ENCODE measurements at places on chromosomes 12 and 14. TPM values are rescaled to one million over a fixed set of nuclear protein-coding genes. Genes with fewer than 3 reads are reported as not detected.
A peak's percentile ranks its signal among the peaks of the same experiment; 100 is the strongest.

GRCh38 chr12:80576641-80577418 lies 130.6 kb upstream of the MYF6 start:
- no peaks in the 10 kb centered on the region for H3K4me1 ChIP-seq
- no peaks in the 10 kb centered on the region for H3K27me3 ChIP-seq
- H3K4me3 ChIP-seq, result no peak overlapping the region
- H3K27ac ChIP-seq, result no peak overlapping the region

DNA sequence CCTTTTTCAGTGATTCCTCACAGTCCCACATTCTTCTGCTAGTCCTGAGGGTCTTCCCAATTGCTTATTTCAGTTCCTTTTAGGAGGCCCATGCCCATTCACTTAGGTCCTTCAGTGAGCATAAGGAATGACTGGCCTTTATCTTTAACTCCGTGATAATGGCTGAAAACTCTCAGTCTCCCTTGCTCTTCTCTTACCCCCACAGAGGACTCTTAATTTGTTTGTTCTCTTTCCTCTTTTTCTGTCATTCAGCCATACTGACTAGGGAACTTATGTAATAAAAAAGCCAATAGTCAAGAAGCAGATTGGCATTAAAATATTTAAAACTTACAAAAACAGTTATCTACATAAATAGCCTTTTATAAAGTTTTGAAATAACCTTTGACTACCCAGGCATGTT lies 17.1 kb upstream of the VDR start:
- no peak overlapping the region for H3K27ac ChIP-seq
- H3K36me3 ChIP-seq, result no peaks in the 10 kb centered on the region
- no peak for DNase-seq
- H3K4me3 ChIP-seq, result no peak overlapping the region
- H3K27me3 ChIP-seq, result no peaks in the 10 kb centered on the region

DNA sequence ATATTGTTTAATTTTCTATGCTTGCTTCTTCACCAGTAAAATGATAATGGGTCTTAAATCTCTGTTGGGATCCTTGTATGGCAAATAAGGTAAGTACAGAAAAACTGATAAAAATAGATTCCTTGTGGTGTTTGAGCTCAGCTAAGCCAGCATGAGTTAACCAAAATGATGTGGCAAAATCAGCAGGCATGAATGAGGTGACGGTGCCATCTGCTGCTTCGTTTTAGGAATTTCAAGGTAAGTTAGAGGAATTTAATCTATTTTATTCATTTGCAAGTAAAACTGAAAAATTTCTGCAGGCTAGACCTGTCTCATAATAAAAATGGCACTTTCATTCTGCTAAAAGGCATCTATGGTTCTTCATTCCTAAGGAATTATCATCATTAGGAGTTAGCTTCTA lies 10.0 kb upstream of the CLEC7A start:
- no peak overlapping the region for H3K4me3 ChIP-seq
- H3K36me3 ChIP-seq, result no peaks in the 10 kb centered on the region
- DNase-seq, result peak; percentile 49
- H3K27me3 ChIP-seq, result no peaks in the 10 kb centered on the region
- no peaks in the 10 kb centered on the region for H3K4me1 ChIP-seq

GRCh38 chr12:113793250-113793649 lies 172.9 kb downstream of the RBM19 start:
- no peak overlapping the region for H3K4me3 ChIP-seq
- H3K27me3 ChIP-seq, result no peaks in the 10 kb centered on the region
- no peaks in the 10 kb centered on the region for H3K4me1 ChIP-seq
- DNase-seq, result no peak
- H3K27ac ChIP-seq, result no peak overlapping the region
- no peaks in the 10 kb centered on the region for H3K36me3 ChIP-seq

DNA sequence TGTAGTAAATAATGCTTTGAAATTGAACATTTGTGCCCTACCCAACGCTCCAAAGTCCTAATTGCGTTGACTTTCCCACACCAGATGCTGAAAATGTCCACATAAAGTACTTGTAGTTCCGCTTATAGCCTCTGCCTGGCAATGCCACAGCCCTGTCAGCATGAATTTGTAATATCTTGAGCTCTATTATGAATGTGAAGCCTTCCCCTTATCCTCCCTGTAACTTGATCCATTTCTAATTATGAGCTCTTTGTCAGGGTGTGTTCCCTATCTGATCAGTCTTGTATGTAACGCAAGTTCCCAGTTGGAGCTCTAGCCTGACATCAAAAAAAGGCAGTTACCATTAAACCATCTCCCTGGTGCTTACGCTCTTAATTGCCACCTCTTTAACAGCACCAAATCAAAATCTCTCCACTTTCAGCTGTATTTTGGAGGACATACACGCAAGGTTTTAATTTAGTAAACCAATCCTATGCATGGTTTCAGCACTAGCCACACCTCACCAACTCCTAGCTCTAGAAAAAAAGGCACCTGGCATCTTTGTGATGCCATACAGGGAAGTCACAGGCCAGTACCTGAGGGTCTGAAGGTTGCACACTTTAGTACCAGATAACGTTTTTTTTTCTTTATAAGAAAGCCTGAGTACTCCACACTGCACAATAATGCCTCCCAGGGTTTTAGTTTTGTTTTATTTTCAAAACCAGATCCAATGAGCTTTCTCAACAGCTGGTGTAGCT lies 69.3 kb downstream of the EEA1 start:
- H3K27me3 ChIP-seq, result no peaks in the 10 kb centered on the region
- DNase-seq, result no peak
- no peak overlapping the region for H3K27ac ChIP-seq
- H3K4me1 ChIP-seq, result no peaks in the 10 kb centered on the region
- H3K4me3 ChIP-seq, result no peak overlapping the region

GRCh38 chr12:131010396-131011131 lies 56.9 kb downstream of the ADGRD1 start:
- no peaks in the 10 kb centered on the region for H3K36me3 ChIP-seq
- no peaks in the 10 kb centered on the region for H3K4me1 ChIP-seq
- no peak overlapping the region for H3K4me3 ChIP-seq
- no peak overlapping the region for H3K27ac ChIP-seq

- H3K4me1 ChIP-seq, result peaks cover 11% of the 10 kb centered on the region
- DNase-seq, result no peak
- no peaks in the 10 kb centered on the region for H3K27me3 ChIP-seq
- no peaks in the 10 kb centered on the region for H3K36me3 ChIP-seq
- H3K4me3 ChIP-seq, result no peak overlapping the region
Observed at GRCh38 chr12:50530532-50530931, 25.7 kb downstream of the DIP2B start.

DNA sequence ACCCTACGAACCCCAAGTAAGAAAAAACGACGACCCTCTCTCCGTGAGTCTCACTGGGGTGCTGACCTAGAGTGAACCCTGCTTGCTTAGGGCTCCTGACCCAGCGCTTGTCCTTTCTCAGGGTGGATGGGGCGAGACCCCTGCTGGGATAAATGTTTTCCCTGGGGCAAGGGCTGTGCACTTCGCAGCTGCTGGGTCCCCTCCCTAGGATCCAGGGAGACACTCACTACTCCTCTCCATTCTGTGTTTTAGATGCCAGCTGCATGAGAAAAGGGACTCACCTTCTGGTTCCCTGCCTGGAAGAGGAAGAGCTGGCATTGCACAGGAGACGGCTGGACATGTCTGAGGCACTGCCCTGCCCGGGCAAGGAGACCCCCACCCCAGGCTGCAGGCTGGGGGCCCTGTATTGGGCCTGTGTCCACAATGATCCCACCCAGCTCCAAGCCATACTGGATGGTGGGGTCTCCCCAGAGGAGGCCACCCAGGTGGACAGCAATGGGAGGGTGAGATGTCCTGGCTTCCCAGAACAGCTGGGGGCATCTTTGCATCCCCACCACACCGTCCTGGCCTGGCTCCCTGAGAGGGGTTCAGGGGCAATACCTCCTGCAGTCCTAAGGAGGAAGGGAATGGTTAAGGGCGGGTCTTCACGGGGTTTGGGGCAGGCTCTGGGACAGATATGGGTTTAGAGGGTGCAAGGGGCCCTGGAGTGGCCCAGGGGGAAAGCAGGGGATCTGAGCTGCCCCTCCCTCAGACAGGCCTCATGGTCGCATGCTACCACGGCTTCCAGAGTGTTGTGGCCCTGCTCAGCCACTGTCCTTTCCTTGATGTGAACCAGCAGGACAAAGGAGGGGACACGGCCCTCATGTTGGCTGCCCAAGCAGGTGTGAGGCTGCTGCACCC lies 663 bp downstream of the ANKRD33 start:
- no peak overlapping the region for H3K27ac ChIP-seq
- no peaks in the 10 kb centered on the region for H3K36me3 ChIP-seq
- no peaks in the 10 kb centered on the region for H3K27me3 ChIP-seq
- DNase-seq, result no peak

DNA sequence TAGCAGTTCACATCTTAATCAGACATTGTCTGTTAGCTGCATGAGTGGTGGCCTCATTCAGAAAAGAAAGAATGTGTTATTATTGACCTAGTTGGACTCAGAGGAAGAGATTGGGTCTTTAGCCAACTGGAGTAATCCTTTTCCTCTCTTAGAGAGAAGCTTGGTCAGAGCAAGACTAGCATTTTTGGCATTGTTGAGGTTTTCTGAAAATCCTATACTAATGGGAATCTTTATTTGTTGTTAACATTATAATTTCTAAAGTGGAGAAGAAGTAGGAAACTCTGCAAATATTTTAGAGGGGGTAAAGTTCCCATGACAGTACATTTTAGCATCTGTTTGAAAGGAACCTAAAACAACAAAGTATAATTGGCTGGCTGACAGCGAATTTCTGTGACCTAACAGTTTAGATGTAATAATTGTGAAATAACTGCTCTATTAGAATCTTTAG lies 9.7 kb downstream of the TOX4 start:
- peaks cover 9% of the 10 kb centered on the region for H3K36me3 ChIP-seq
- H3K27ac ChIP-seq, result no peak overlapping the region
- no peak for DNase-seq
- H3K4me3 ChIP-seq, result no peak overlapping the region
- no peaks in the 10 kb centered on the region for H3K4me1 ChIP-seq

- no peak for DNase-seq
- H3K4me3 ChIP-seq, result no peak overlapping the region
- H3K27ac ChIP-seq, result no peak overlapping the region
- H3K27me3 ChIP-seq, result no peaks in the 10 kb centered on the region
Observed at GRCh38 chr14:68426661-68427549, 366.0 kb downstream of the ZFP36L1 start.

DNA sequence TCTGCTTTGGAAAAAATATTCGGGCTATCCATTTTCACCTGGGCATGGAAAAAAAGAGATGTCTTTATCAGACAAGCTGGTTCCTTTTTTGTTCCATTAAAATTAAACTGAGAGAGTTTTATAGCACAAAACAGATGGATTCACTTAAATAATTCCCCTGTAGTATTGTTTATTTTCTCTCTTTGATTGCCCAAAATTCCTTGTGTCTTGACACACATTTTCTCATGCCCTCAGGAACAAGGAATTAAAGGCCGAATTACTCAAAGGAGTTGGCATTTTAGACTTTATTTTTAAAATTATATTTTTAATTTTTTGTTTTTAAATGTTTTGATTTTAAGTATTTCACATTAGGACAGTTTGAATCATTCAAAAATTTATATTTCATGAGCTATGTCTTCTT lies 69.6 kb upstream of the SLCO1C1 start:
- no peak overlapping the region for H3K4me3 ChIP-seq
- DNase-seq, result no peak
- H3K4me1 ChIP-seq, result no peaks in the 10 kb centered on the region
- no peaks in the 10 kb centered on the region for H3K36me3 ChIP-seq
- H3K27ac ChIP-seq, result no peak overlapping the region

- H3K27ac ChIP-seq, result no peak overlapping the region
- no peak for DNase-seq
- H3K36me3 ChIP-seq, result no peaks in the 10 kb centered on the region
Observed at GRCh38 chr12:89507015-89507824, 17.4 kb downstream of the GALNT4 start.

- H3K27me3 ChIP-seq, result no peaks in the 10 kb centered on the region
- peak overlapping the region; percentile 49 for H3K4me3 ChIP-seq
- peaks cover 6% of the 10 kb centered on the region for H3K4me1 ChIP-seq
Observed at GRCh38 chr14:106872611-106873446, 1346.4 kb downstream of the TMEM121 start.

DNA sequence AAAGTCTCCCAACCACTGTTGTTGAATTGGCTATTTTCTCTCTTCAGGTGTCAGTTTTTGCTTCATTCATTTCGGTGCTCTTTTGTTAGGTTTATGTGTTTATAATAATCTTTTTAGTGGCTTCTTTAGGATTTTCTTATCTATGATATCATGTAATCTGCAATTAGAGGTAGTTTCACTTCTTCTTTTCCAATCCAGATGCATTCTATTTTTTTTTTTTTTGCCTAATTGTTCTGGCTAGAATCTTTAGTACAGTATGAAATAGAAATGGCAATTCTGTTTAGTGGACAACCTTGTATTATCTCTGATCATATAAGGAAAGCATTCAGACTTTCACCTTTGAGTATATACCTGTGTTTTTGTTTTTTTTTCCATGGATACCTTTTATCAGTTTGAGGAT lies 17.4 kb downstream of the CNOT2 start:
- H3K27ac ChIP-seq, result no peak overlapping the region
- no peak overlapping the region for H3K4me3 ChIP-seq
- DNase-seq, result no peak
- no peaks in the 10 kb centered on the region for H3K36me3 ChIP-seq
- no peaks in the 10 kb centered on the region for H3K27me3 ChIP-seq

DNA sequence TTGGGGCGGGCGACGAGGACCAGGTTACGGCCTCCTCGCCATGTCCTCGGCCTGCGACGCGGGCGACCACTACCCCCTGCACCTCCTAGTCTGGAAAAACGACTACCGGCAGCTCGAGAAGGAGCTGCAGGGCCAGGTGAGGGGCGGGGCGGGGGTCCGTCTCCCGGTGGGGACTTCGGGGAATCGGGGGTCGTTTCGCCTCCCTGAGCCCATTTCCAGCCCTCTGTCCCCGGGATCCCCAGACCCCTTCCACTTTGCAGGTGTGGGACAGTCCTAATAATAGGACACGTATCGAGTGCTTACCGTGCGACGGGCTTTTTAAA lies 380 bp downstream of the ANKRD13A start:
- H3K36me3 ChIP-seq, result peaks cover 5% of the 10 kb centered on the region
- no peak for DNase-seq
- peaks cover 20% of the 10 kb centered on the region for H3K4me1 ChIP-seq
- peak overlapping the region; percentile 80 for H3K27ac ChIP-seq
- H3K4me3 ChIP-seq, result peak overlapping the region; percentile 85
- H3K27me3 ChIP-seq, result no peaks in the 10 kb centered on the region

The AQP2 gene
- not detected for total RNA-seq

The PDE3A gene
- total RNA-seq, result not detected

The GSG1 gene
- not detected for total RNA-seq

The RGS6 gene
- total RNA-seq, result 0.94 TPM

The C14orf180 gene
- not detected for total RNA-seq

All from naive thymus-derived CD4-positive, alpha-beta T cell (primary cell).